ENCODE measurements at places on chromosomes 11 and 22.

- no peak for DNase-seq
Measured at GRCh38 chr11:87215236-87215635, 177.5 kb downstream of the TMEM135 start.

- no peak for DNase-seq
Measured at GRCh38 chr22:36881504-36882245, 20.9 kb downstream of the NCF4 start.

DNA sequence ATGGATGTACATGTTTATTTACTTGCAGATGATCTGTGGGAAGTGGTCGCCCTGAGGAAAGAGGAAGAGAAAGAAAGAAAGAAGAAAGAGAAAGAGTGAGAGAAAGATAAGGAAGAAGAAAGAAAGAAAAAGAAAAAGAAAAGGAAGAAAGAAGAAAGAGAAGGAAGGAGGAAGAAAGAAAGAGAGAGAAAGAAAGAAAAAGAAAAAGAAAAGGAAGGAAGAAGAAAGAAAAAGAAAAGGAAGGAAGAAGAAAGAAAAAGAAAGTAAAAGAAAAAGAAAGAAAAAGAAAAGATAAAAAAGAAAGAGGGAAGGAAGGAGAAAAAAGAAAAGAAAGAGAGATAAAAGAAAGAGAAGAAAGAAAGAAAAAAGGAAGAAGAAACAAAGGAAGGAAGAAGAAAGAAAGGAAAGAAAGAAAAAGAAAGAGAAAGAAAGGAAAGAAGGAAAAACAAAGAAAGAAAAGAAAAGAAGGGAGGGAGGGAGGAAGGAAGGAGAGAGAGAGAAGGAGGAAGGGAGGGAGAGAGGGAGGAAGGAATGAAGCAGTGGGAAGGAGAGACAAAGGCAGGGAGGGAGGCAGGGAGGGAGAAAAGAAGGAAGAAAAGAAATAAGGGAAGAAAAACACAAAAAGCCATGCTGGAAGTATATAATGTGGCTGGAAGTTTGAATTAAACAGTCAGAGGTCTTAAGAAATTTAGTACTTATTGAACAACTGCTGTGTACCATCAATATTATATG lies 976.6 kb downstream of the FAM181B start:
- DNase-seq = no peak

- no peak for DNase-seq
Measured at GRCh38 chr22:23832226-23833016, 6.4 kb downstream of the DERL3 start.

GRCh38 chr11:1671658-1672057 lies 25.3 kb upstream of the KRTAP5-6 start:
- no peak for DNase-seq

DNA sequence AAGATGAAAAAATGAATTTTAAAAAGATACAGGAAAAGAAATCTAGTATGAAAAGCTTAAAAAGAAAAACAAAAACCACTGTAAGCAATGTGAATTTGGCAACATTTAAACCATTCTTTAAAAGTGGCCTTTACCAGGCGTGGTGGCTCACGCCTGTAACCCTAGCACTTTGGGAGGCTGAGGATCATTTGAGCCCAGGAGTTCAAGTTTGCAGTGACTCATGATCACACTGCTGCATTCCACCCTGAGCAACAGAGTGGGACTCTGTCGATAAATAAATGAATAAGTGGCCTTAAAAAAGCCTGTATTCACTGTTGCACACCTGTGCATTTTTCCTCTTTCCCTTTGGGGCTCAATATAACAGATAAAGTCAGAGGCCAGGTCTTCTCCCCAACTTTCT lies 69.2 kb downstream of the RAB30 start:
- no peak for DNase-seq

- DNase-seq = no peak
Measured at GRCh38 chr11:65152122-65152521, 17.8 kb upstream of the SYVN1 start.

All from stimulated activated CD4-positive, alpha-beta T cell treated with anti-CD3 and anti-CD28 coated beads, Interleukin-2, amount 100 ng/mL, for 4 hours (primary cell).